Left renal pelvis (tissue), 4 donors: ENCODE measurements at places on chromosomes 4 and X. TPM values are rescaled to one million over a fixed set of nuclear protein-coding genes. Genes with fewer than 3 reads are reported as not detected.

Gene TREX2
- 0.14 TPM for polyA plus RNA-seq

Gene ADGRG4
- polyA plus RNA-seq, result not detected

Gene MAP3K15
- polyA plus RNA-seq, result 1.6 TPM

Gene SLIT2
- 42.2 TPM for polyA plus RNA-seq
